ENCODE measurements at places on chromosomes 2 and 18.

GRCh38 chr2:204638471-204639194, 93.4 kb downstream of the PARD3B start:
- no peak for DNase-seq

DNA sequence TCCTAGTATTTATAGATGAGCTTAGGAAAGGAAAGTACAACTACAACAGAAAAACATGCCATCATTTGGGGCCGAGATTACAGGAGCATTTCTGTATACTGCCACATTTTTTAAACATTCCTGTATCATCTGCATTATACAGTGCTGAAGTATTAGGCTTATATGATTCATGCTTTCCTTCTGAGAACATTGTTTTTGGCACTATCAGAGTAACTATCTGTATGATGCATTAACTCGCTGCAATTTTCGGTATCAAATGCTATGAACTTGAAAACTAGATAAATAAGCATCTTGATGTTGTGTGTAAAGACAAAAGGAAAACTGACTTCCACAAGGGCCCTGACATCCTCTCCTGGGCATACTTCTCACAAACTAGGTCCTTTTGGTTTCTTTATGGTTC, 102.0 kb downstream of the RIT2 start:
- no peak for DNase-seq

DNA sequence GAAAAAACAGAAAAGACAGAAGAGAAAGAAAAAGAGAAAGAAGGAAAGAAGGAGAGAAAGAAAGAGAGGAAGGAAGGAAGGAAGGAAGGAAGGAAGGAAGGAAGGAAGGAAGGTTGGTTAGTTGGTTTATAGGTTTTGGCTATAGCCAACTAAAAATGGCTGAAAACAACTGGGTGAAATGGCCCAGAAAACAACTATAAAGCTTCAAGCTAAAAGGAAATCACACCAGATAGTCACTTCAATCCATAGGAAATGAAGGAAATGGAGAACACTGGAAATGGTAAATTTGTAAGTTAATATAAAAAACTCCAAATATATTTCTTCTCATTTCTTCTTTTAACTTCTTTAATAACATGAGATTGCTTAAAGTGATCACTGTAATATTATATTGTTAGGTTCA, 118.5 kb downstream of the FBXO15 start:
- DNase-seq = no peak

- DNase-seq = no peak
Observed at GRCh38 chr2:140363131-140363530, 1582.9 kb upstream of the NXPH2 start.

- no peak for DNase-seq
Observed at GRCh38 chr2:226999661-227000060, 163.8 kb downstream of the RHBDD1 start.

DNA sequence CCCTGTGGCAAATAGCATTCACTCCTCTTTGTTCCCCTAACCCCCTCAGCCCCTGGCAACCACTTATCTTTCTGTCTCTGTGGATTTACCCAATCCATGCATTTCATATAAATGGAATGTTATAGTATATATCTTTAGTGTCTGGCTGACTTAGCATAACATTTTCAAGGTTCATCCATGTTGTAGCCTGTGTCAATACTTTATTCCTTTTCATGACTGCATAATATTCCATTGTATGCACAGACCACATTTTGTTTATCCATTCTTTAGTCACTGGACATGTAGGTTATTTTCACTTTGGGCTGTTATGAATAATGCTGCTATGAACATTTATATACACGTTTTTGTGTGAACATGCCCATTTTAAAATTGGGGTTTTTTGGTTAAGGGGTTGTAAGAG, 42.8 kb downstream of the TET3 start:
- no peak for DNase-seq

DNA sequence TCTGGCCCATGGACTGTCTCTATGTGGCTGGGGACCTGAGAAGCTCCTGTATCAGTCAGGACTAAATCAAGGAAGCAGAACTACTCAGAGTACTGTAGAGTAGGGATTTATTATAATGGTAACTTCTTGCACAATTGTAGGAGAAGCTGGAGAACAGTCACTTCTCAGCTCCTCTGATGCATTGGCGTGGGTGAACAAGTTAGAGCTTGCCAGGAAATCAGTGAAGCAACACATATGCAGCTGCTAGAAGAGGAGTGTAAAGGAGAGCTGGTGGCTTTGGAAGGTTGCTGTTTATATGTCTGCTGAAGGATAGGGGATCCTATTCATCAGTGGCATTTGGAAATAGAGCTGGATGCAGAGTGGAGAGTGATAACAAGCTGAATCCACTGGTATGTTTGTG, 215.5 kb upstream of the CWC22 start:
- DNase-seq = no peak

DNA sequence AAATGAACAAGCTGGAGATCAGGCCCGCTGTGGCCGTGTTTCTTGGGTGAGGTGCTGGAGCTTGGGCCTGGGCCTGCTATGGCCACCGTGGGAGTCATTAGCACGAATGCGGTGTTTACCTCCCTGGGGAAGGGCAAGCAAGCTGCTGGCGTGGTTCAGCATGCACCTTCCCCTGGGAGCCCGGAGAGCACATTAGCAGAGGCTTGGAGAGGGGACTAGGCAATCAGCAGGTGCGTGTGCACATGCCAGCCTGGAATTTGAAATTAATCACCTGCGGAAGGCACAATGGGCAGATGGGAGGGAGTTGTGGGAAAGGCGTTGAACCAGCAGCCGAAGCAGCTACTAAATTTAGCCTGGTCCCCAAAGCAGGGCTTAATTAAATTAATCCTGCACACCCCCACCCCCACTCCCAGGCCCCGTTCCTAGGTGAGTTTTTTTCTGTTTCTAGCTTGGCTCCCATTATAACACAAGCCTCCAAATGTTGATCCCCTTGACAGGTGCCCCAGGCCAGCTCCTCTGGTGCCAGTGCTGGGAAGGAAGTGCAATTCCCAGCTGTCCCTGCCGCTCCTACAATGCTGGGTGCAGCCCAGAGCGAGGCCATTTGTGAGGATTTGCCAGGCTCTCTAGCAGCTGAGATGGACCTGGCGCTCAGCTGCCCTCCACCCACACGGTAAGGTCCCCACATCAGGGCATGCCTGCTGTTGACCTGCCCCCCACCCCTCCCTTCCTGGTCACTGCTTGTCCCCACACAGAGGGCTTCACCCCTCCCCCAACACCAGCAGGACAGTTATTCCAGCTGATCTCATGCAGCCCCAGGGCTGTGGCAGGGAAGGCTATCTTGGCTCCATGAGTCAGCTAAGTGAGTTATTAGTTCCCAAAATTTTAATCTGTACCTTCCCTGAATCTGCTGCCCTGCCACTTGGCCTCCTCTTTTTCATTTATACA, 115.0 kb downstream of the ZBTB7C start:
- no peak for DNase-seq

DNA sequence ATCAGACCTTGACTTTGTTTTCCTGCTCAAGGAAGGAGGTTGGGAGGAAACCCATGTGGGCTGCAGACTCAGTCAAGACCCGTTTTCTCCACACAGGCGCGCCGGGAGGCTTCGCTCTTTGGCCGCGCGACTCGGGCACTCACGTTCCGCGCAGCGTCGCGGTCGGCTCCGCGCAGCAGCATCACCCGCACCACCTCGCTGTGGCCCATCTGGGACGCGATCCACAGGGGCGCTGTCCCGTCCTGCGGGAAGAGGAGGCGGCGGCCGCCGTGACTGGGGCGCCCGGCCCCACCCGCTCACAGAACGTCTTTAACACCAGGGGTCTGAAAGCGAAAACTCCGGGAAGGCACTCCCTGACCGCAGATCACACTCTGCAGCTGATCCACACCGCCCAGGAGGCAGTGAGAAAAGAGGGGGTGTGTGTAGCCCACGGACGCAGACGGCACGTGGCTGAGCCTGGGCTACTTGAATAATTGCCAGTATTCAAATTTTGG, 33.1 kb upstream of the NPC1 start:
- DNase-seq = no peak

DNA sequence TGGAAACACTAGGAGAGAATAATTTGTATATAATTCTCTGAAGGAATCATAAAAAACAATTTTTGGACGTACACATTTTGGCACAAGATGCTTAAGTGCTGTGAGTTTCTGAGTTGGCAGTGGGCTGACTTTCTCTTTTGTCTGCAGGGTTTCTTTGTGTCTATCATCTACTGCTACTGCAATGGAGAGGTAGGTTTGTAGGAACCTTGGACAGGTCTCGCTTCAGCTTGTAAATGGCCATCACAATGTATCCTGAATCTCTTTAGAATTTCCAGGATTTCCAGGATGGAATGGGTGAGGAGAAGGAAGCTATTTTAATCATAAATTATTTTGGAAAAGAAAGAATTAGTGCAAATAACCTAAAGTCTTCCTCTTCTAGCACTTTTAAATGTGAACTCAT, 83.9 kb downstream of the PTH2R start:
- no peak for DNase-seq

DNA sequence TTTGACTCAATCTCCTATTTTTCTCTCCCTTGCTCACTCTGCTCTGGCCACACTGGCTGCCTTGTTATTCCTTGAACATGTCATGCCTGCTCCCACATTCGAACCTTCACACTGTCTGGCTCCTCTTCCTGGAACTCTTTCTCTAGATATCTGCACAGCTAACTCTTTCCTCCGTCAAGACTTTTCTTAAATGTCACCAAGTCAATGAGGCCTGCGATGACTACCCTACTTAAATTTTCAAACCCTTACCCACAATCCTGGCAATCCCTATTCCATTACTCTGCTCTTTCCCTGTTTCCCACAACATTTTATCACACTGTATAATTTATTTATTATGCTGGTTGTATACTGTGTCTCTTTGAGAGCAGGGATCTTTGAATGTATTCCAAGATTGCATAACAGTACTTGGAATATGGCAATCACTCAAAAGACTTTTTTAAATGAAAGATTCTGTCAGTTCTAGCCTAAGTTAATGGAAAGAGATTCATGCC, 206.2 kb downstream of the SRBD1 start:
- DNase-seq = no peak

All from globus pallidus (tissue), 1 donor.